ENCODE measurements at places on chromosomes 6 and 20.

DNA sequence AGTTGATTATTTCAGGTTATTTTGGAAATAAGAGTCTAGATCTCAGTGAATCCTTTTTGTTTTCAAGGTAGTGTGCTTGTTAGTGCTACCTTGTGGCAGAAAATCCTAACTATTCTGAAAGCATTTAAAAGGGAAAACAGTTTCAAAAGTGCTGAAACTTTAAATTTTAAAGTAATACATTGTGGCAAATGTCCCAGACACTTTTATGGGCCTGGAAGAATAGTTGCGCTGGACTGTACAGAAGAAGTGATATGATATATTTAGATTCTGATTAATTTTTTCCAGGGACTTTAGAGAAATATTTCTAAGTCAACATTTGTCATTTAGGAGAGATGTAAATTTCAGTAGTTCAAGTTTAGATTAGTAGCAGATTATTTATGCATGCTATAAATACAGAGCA, 96.7 kb upstream of the BMP5 start:
- no peak for DNase-seq

DNA sequence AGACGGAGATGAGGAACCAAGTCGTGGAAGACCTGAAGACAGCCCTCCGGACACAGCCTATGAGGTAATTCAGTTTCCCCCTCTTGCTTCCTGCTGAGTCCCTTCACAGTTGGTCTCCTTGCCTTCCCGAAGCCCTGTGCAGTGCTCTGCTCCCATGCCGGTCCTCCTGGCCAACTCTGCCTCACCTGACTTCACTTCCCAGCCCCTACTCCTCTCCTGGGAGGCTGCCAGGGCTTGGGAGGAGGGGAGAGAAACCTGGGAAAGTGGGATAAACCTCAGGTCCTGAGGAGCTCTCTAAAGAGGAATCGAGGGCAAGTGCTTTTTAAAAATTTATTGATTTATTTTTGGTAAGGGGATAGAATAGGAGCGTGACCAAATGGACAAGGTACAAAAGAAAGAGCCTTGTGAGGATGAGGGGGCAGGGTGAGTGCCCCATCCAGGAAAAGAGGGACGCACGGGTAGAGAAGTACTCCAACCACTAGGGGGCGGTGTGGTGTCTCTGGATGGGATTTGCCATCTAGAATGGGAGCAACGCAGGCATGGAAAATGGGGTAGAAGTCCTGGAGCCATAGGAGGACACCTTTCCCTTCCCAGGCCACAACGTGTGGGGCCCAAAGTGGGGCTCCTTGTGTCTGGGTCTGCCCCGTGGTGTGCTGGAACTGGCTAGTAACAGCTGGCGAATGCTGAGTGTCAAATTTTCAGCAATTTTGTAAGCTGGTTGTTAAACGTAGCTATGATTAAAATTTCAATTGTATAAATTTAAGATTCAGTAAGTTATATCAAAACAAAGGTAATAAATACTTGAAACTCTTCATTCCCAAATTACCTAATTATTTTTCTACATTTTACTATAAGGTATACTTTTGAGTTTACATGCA, 69.0 kb downstream of the MOCS1 start:
- peak; percentile 25 for DNase-seq

DNA sequence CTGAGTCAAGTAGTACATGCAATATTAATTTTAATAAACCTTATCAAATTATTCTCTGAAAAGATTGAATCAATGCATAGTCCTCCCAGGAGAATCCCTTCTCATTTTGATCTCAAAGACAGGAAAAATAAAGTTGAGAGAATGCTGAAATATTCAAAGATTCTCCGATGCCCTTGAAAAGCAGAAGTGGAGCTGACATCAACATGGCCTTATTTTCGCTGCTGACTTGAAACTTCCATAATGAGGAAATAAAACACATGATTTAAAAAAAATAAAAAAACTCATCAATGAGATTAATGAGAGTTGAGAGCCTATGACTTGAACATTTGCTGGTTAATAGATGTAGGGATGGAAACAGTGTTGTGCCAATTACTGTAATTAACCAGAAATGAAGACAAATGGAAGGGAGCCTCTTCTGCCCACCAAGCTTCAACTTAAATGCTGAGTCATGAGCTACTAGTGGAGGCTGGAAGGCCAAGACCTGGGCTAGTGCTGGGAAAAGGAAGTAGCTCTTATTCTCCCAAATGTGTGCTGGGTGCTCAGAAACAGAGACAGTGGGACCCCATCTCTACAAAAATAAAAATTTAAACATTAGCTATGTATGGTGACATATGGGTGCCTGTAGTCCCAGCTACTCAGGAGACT, 139.9 kb downstream of the BFSP1 start:
- no peak for DNase-seq

DNA sequence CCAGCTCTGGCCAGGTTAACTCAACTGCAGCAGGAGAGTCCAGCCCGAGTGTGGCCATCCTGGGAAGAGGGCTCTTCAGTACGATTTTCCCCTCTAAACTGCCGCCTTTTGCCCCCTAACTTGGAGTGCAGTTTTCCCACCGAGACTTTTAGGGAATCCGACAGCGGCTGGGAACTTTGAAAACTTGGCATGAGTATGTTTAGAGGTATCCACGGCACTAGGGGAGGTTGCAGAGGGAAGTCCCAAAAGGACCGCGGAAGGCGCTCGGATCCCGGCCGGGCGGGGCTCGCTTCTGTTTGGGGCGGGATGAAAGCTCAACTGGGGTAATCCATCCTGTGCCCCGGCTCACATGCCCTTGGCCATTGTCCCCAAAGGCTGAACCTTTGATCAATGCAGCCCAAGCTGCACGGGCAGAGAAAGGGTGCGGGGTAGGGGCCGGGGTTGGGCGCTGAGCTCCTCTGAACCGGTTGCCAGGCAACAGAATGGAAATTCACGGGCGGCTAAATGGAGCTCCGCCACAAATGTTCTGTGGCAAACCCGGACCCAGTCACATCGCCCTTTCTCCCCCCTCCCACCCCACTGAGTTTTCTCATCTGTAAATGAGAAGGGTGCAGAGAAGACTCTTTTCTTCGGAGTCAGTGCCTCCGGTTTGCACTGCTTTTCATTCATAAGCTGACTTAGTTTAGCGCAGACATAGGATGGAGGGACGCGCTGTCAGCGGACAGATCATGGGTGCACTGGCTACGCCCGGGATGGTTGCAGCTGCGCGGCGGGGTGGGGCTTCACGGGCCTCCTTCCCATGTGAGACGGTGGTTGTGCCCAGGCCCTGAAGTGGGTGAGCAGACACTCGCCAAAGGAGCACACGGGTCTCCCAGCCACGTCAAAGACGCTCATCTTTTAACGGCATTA, 2.3 kb downstream of the BMP6 start:
- DNase-seq, result peak; percentile 10

DNA sequence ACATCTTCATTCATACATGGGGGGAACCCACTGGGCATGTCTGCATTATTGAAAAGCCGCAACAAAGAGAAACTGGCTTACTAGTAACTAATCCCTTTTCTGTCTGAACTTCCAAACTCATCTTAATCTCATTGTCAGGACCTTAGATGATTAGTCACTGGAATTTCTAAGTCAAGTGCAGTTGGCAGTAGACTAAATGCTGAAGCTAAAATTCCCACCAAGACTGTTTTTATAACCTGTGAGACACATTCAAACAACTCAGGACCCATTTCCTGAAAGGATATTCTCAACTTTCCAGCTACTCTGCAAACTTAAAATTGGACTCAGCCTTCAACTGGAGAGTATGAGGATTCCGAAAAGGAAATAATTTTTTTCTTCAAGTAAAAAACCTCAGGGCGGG, 94.8 kb upstream of the SCAF8 start:
- no peak for DNase-seq

DNA sequence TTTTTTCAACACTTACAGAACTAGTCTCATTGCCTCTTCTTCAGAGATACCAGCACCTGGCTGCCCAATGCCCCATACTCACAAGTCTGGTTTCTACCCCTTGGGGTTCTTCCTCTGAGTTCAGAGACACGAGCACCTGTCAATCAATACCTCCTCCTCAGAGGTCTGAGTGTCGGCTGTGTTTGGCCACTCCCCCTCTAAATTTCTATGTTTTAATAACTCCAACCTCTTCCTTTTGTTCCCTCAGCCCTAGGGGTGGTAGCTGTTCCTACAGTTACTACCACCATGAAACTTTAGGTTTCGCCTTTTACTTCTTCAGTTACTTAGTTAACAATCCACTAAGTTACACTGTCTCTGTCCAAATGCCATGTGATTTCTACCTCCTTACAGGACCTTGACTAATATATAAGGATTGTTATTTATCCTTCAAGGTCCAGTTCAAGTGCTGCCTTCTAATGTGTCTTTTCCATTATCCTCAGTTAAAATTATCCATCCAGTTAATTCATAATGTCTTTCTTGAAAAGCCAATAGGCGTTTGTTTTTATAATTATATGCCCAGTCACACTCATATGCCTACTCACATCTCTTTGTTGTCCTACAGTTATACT, 14.6 kb upstream of the PHF20 start:
- DNase-seq, result no peak

DNA sequence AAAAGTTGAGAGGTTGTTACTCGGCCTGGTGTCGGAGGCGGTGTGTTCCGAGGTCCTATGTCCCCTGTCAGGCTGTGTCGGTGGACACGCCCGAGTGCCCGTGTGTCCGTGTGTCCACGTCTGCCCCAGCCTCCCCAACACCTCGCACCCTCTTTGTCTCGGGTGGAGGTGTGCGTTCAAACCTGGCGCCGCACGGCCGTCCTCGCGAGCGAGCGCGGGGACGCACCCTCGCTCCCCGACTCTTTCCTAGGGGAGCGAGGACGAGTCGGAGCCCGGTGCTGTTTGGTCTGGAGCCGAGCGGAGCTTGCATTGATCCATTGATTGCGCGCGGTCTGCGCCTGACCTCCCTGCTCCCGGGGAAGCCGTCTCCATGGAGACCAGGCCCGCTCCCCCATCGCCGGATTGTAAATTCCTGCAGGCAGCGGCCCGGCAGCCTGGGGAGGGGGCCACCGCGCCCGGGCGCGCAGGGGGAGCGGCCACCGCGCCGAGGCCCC, 411 bp upstream of the SCUBE3 start:
- no peak for DNase-seq

DNA sequence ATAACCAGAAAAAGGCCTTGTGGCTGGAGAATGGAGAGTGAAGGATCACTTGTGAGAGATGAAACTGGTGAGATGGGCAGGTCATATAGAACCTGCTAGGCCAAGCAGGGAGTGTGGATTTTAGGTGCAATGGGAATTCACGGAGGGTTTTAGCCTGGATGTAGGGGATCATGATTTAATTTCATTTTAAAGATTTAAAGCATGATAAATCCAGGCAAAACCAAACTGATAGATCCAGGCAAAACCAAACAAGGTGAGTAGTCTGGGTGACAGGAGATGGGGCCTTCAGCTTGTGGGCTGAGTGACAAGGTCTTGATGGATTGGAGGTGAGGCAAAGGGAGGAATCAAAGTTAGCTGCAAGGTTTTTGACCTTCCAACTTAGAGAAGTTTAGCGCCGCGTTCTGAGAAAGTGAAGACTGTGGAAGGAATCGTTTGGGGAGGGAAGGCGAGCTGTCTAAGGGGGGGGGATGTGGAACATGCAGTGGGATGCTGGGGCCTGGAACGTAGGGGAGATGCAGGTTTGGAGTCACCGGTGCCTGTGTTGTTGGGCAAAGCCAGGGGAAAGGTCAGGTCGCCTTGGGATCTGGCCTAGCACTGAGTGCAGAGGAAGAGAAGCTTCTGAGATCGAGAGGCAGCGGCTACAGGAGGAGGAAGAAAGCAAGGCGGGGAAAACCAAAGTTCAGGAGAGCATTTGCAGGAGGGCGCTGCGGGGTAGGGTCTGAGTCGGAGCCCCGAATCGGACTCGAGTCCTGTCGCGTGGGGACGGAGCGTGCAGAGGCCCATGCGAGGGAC, 1.3 kb upstream of the PLCG1 start:
- DNase-seq, result no peak

- no peak for DNase-seq
These were observed 2.4 kb upstream of the ZBTB24 start for GRCh38 chr6:109485266-109485935.

DNA sequence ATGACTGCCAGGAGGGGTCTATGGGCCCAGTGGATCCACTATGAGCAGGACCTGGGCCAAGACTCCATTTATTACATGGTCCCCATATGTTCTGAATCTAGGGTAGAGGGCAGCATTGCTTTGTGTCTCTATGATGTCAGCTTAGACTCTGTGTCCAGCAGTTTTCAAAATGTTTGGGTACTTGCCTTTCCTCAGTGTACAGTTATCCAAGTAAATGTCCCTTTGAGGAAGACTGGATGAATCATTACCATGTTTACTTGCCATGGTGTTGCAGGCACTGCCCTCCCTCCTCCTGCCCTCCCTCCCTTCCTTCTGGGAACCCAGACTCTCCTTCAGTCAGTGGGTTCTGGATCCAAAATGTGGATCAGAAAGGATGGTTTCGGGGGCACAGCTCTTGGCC, 108.6 kb downstream of the NRN1 start:
- no peak for DNase-seq

- no peak for DNase-seq
These were observed 95.3 kb upstream of the C6orf118 start for GRCh38 chr6:165404697-165405096.

- no peak for DNase-seq
These were observed 45.5 kb downstream of the TTI1 start for GRCh38 chr20:37987602-37988290.

All from CD4-positive, alpha-beta T cell treated with Interleukin-1 beta for 1 hour (primary cell).